Right lung (tissue), 10 donors: ENCODE measurements at places on chromosomes 1 and 21. TPM values are rescaled to one million over a fixed set of nuclear protein-coding genes. Genes with fewer than 3 reads are reported as not detected.

Gene TSSK3
- 3.7 TPM for polyA plus RNA-seq

Gene TLCD4
- 7.7 TPM for polyA plus RNA-seq

DNA sequence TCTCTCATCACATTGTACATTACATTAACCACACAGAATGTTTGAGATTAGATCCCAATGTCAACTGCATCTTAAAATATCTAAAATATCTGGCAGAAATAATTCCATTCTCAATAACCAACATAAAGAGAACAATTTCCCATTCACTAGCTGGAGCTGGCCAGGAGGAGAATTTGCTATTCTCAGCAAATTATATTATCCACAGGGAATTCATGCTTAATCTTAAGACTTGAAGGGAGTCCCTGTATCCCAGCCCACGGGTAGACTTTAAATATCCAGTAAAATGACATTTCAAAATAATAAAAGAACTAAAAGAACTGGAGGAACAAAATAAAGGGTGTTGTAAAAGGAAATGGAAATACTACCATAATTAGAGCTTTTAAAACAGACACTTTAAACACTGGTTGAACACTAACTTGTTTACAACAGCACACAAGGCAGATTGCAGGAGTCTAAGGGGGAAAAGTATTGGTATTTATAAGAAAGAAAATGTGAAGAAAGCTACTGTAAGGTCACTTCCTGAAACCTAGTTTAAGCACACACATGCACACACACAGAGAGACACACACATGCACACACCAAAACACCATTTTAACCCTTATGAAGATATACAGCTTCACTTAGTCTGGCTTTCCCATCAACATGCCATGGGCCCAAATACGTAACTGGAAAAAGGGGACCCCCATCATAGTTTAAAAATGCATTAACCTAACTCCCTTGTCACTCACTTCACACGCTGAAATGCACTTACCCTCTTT, 107.0 kb downstream of the PTPN14 start:
- no peak for DNase-seq

GRCh38 chr1:46041551-46041950, 90.9 kb downstream of the PIK3R3 start:
- DNase-seq: no peak

DNA sequence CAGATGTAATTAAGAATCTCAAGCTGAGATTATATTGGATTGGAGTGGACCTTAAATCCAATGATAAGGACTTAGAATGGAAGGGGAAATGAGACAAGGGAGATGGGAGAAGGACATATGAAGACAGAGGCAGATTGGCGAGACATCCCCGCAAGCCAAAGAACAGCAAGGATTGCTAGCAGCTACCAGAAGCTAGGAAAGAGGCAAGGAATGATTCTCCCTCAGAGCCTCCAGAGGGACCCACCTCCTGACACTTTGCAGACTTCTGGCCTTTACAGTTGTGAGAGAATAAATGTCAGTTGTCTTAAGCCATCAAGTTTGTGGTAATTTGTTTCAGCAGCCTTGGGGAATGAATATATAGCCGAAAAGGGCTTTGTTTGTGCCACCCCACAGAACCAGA, 20.7 kb downstream of the METTL13 start:
- DNase-seq: no peak

DNA sequence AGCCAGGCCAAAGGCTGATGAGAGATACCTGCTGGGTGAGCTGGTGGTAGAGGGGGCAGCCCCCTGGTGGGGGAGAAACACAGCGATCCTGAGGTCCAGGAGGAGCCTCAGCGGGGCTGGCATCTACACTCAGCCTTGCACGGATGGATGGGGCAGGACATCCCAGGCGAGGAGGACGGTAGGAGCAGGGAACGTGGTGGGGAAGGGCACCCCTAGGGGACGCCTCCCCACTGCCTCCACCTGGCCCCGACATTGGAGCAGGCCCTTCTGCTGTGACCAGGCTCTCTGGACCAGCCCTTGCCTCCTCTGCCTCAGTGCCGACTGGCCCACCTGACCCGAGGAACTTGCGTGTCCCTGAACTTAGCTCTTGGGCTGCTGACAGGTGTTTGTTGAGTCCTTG, 6.4 kb upstream of the MMEL1 start:
- DNase-seq: no peak

DNA sequence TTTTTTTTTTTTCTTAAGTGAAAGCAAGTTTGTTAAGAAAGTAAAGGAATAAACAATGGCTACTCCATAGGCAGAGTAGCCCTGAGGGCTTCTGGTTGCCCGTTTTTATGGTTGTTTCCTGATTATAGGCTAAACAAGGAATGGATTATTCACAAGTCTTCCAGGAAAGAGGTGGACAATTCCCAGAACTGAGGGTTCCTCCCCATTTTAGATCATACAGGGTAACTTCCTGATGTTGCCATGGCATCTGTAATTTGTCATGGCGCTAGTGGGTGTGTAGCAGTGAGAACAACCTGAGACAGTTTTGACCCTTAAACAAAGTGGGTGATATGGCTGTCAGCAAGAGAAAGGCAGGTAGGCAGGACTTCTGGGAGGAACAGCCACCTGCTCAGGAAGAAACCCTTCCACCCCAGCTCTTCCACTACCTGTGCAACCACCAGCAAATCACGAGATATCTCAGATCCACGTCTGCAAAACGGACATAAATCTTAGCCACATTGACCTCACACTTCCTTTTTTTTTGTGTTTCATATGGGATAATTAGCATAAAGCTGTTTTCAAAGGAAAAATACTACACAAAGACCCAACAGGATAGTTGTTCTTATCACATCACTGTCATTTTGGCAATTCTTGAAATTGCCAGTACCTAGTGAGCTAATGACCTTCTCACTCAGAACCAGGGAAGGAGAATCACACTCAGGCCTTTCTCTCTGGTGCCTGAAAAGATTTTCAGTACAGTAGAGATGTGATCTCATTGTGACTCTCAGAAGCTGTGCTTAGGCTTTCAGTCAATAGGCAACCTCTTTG, 34.8 kb upstream of the DUSP10 start:
- no peak for DNase-seq

GRCh38 chr1:210239349-210240111, 6.9 kb downstream of the SERTAD4 start:
- DNase-seq: no peak

DNA sequence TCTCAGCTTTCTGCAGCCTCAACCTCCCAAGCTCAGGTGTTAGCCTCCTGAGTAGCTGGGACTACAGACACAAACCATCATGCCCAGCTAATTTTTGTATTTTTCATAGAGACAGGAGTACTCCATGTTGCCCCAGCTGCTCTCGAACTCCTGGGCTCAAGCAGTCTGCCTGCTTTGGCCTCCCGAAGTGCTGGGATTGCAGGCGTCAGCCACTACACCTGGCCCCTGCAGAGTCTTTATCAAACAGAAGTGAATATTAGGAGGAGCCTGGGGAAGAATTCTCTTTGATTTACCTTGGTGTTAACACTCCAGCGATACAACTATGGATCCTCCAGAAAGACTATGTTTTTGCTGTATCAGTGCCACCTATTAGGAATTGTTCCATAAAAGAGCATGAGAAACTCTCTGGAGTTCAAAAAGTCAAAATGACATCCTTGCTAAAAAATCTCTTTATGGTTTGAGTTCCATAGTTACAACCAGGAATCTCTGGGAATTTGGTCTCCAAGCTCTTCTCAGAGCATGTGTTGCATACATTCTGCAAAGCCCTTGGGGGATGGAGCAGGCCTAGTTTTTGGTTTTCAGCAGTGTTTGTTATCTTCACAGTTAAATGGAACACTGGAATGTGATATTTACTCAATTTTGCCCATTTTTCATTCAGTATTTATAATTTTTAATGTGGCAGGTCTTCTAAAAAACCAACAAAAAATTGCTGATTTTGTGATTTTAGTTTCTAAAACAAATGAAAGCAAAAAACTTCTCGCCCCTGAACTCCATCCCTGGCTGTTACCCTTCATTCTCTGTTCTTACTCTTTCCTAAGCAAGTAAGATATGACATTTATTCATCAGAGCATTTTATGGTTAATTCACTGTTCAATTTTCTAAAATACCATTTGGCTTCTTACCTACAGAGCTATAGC, 77.3 kb downstream of the OLFML2B start:
- no peak for DNase-seq

DNA sequence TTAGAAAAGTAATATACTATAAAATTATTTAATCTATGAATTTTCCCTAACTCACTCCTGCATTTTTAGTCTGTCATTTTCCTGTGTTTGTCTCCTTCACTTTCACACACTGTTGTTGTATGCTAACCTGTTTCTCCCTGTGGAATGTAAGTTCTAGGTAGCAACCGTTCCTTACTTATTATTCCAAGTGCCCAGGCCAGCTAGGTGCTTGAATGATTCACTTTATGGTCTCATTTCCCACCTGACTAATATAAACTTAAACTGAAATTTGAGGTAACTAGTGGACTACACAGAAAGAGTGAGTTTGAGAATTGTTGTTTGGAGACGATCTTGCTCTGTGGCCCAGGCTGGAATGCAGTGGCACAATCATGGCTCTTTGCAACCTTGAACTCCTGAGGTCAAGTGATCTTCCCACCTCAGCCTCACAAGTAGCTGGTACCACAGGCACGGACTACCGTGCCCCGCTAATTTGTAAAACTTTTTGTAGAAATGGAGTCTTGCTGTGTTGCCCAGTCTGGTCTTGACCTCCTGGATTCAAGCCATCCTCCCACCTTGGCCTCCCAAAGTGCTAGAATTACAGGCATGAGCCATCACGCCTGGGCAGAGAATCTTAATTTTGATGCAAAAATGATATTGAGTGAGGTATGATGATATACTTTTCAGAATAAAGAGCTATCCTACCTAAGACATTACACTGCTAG, 1.9 kb downstream of the ZYG11B start:
- DNase-seq: no peak
